ENCODE measurements at places on chromosomes 4 and X. TPM values are rescaled to one million over a fixed set of nuclear protein-coding genes. Genes with fewer than 3 reads are reported as not detected.

GRCh38 chr4:141391771-141392170 is 171.1 kb downstream of the ZNF330 start:
- no peak for DNase-seq

DNA sequence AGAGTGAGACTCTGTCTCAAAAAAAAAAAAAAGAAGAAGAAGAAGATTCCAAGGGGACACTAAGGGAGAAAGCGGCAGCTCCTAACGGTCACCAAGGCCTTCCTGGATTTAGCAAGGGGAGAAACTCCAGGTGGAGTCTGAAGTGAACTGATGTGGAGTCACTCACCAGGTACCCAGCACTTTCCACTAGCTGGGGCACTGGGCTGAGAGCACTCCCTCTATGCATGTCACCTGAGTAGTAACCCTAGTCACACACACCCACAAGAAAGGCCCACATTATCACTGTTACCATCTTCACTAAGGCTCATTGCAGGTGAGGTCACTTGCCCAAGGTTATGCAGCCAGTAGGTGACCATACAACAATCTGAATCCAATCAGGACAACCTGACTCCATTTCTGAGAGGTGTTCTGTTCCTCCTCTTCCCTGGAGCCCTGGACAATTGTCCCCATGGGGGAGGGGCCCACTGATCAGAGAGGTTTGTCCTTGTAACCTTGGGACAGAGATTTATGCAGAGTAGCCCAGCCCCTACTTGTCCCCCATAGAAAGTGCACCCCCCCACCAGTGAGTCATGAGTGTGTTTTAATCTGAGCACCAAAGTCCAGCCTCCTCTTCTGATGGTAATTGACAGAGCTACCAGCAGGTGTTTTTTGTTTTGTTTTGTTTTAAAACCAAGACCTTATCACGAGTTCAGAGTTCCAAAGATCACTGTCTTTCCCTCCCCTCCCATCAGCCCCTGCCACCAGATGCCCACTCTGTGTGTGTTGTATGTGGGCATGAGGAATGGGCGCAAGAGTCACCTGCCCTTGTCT is 5.9 kb upstream of the SASH3 start:
- no peak for DNase-seq

DNA sequence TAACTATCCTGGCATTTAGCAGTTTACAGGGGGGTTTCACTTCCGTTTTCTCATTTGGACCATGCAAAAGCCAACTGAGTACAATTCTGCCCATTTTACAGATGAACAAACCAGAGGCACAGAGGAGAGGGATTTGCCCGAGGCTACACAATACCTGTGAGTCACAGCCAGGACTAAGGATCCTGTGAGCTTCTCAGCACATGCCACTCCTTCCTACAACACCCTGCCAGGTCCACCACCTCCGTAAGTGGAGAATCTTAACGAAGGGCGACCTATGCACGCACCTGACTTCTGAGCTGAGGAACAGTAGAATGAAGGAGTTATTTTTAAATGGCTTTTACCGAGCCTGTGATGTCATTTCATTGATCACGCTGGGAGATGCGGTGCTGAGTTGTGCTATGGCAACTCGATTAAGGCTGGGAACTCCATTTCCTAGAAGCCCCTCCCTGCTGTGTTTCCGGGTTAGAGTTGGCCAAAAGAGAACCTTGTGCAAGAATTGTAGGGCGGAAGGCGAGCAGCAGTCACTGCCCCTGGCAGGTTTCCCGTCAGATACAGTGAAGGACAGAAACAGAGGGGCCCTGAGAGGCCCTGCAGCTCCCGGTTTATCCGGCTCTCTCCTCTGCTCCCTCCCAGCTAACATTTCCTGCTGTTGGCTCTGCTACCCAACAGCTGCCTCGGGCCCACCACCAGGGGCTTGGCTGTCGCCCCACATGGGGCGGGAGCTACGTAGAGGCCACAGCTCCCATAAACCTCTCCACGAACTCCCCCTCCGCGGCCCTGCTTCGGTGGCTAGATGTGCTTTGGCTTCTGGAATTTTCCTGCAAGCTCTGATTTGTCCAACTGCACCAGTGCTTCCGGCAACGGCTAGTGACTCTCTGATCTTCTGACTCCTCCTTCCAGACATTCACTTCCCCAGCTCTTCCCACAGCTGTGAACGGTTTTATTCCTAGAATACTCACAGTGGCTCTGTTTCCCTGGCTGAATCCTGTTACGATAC is 75.1 kb upstream of the USP9X start:
- peak; percentile 74 for DNase-seq

- no peak for DNase-seq
Measured at GRCh38 chr4:24668956-24669355, 84.6 kb upstream of the DHX15 start.

DNA sequence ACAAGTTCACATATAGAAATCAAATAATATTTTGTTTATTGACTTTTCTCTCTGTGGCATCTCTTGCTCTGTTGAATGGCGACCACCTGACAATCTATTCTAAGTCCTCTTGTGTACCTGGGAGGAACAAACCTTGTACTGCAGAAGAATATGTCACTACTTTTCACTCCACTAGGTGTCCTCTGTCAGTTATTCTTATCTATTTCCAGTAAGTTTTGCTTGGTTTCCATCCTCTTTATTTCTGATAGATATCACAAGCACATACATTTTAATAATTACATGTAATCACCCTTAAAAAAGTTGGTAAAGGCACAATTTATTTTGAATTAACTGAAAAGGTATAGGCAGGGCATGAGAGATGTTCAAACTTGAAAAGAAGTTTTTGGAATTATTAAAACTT is 238.4 kb downstream of the SNCA start:
- no peak for DNase-seq

DNA sequence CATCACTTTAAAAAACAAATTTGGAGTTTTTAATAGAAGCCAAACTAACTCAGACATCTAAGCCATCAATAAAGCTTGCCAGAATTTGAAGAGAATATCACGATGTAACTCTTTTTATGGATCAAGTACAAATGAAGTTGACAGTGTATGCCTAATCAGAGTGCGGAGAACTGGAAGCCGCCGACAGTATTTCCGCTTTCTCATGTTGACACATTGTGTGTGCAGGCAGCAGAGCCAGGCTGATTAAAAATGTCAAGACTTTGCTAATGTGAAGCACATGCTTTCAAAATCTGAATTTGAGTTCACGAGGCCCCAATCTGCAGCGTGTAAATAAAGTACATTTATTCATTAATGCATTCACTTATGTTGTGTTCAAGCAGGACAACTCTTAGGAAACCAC is 161.2 kb downstream of the TENM3 start:
- no peak for DNase-seq

DNA sequence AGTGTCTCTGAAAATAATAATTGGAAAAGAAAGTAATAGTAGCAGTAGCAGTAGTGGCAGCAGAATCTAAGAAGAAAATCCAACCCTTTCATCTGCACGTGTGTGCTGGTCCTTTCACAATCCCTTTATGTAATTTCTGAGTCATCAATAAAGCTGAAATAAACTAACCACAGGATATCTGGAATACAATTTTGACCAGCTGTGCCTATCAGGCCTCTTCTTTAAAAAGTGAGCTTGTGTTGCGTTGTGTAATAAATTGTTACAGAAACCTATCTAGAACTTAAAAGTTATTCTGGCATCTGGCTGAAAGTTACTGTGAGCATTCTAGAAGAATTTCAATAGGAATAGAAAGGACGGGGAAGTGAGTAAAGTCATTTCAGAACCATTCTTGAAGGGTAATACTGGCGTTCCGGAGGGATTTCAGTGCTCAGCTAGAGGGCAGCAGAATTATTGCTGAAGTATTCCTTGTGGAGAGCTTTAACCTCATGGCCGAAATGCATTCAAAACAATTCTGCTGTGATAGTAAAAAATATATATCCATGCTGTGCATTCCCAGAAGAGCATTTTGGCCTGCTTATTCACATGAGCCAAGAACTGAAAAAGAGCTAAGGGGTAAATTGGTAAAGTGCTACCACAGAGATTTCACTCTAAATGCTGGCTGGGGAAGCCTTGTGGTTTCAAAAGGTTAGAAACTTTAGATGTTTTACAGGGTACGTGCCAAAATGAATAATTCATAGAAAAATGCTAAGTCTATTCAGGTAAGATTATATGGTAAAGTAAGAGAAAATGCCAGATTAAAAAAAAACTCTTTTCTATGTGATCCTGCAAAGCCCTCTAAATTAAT is 260.6 kb downstream of the NKX6-1 start:
- no peak for DNase-seq

- DNase-seq = no peak
Measured at GRCh38 chr4:164748375-164748774, 5.6 kb upstream of the SMIM31 start.

RNF212 gene
- total RNA-seq = not detected

PRDM8 gene
- total RNA-seq = 1.1 TPM

DCTD gene
- 38.3 TPM for total RNA-seq

CXCR3 gene
- total RNA-seq = not detected

FGFBP1 gene
- total RNA-seq = 0.86 TPM

GSX2 gene
- total RNA-seq = not detected

IL2 gene
- not detected for total RNA-seq

ELOVL6 gene
- 3.9 TPM for total RNA-seq

TRIM60 gene
- not detected for total RNA-seq

Data from Daoy (cell line).